ENCODE measurements at places on chromosomes 11 and 22.
A peak's percentile ranks its signal among the peaks of the same experiment; 100 is the strongest.

DNA sequence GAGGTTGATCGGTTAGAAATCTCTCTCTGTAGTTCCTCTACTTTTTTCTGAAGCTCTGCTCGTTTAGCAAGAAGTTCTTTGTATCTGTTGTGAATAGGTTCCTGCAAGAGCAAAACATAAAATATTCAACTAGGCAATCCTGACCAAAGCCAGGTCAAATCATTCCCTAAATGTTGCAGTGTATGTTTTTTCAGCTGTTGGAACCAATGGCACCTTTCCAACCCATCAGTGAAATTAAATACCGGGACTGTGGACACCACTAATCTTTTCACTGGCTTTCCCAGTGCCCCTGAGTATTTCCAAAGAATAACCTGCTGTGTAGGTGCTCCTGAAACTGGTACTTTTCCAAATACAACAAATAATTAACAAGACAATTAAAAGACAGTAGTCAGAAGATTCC, 45.1 kb downstream of the CEP57 start:
- H3K27me3 ChIP-seq, result no peaks in the 10 kb centered on the region
- no peaks in the 10 kb centered on the region for H3K4me1 ChIP-seq
- no peak overlapping the region for H3K27ac ChIP-seq
- DNase-seq, result no peak
- no peaks in the 10 kb centered on the region for H3K36me3 ChIP-seq

GRCh38 chr22:19526076-19526701, 2.0 kb upstream of the CLDN5 start:
- H3K36me3 ChIP-seq, result no peaks in the 10 kb centered on the region
- no peaks in the 10 kb centered on the region for H3K4me1 ChIP-seq
- DNase-seq, result peak; percentile 40
- no peaks in the 10 kb centered on the region for H3K27me3 ChIP-seq

- no peaks in the 10 kb centered on the region for H3K36me3 ChIP-seq
- no peak overlapping the region for H3K27ac ChIP-seq
- H3K4me1 ChIP-seq, result no peaks in the 10 kb centered on the region
These were observed 443.9 kb downstream of the BUD13 start for GRCh38 chr11:116328851-116329250.

GRCh38 chr11:113701491-113701890, 4.6 kb downstream of the TMPRSS5 start:
- no peak for DNase-seq
- H3K36me3 ChIP-seq, result peaks cover 2% of the 10 kb centered on the region
- H3K27me3 ChIP-seq, result no peaks in the 10 kb centered on the region
- no peaks in the 10 kb centered on the region for H3K4me1 ChIP-seq
- H3K27ac ChIP-seq, result no peak overlapping the region

- no peaks in the 10 kb centered on the region for H3K36me3 ChIP-seq
- H3K4me1 ChIP-seq, result no peaks in the 10 kb centered on the region
- no peak overlapping the region for H3K4me3 ChIP-seq
- DNase-seq, result no peak
- H3K27me3 ChIP-seq, result no peaks in the 10 kb centered on the region
- no peak overlapping the region for H3K27ac ChIP-seq
These were observed 2.0 kb upstream of the RELT start for GRCh38 chr11:73374151-73374550.

DNA sequence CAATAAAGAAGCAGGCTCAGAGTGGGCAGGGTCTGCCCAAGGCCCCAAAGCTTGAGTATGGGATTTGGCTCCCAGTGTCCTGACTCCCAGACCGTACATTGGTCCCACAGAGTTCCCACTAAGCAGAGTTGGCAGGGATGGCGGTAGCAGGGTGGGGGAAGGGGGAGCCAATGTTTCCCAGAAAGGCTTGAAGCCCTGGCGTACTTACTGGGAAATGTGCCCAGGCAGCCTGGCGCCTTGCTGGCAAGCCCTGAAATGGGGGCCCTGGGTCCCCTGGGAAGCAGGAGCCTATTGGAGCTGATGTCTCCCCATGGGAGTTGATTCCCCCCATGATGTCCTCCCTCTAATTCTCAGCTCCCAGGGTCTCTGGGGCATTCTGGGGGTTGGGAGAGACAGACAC, 9.3 kb downstream of the ARHGEF17 start:
- peak overlapping the region; percentile 99 for H3K27ac ChIP-seq
- no peaks in the 10 kb centered on the region for H3K36me3 ChIP-seq
- no peak overlapping the region for H3K4me3 ChIP-seq
- peak; percentile 91 for DNase-seq
- no peaks in the 10 kb centered on the region for H3K27me3 ChIP-seq
- H3K4me1 ChIP-seq, result peaks cover 11% of the 10 kb centered on the region

DNA sequence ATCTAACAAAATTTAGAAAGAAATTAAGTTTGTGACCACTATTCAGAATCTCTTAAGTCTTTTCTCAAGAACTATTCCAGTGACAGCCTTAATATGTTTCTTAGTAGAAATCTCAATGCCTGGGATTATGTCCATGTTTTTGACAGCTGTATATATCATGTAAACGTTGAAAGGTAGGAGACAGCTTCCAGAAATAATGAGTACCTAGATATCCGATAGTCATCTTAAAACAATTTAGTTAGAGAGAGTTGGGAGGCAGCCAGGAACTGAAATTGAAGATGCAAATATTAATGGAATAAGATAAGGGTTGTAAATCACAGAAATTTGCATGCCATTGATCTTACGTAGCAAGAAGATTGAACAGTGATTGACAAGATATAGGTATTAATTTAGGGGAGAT, 955.2 kb downstream of the JRKL start:
- no peak for DNase-seq
- H3K4me3 ChIP-seq, result no peak overlapping the region
- H3K27ac ChIP-seq, result no peak overlapping the region
- no peaks in the 10 kb centered on the region for H3K4me1 ChIP-seq
- H3K27me3 ChIP-seq, result no peaks in the 10 kb centered on the region
- H3K36me3 ChIP-seq, result no peaks in the 10 kb centered on the region

DNA sequence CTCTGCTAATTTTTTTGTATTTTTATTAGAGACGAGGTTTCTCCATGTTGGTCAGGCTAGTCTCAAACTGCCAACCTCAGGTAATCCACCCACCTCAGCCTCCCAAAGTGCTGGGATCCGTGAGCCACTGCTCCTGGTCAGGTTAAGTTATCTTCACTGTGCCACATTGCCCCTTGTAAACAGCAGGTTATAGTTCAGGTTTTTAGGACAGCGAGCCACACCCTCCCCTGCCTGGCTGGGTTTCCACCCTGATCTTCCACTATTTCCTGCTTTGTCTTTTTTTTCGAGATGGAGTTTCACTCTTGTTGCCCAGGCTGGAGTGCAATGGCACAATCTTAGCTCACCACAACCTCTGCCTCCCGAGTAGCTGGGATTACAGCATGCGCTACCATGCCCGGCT, 16.1 kb downstream of the ACO2 start:
- no peak overlapping the region for H3K27ac ChIP-seq
- no peaks in the 10 kb centered on the region for H3K27me3 ChIP-seq
- no peak overlapping the region for H3K4me3 ChIP-seq
- H3K4me1 ChIP-seq, result peaks cover 4% of the 10 kb centered on the region
- DNase-seq, result peak; percentile 5

GRCh38 chr11:69442012-69442806, 39.3 kb upstream of the LINC01488 start:
- H3K27me3 ChIP-seq, result no peaks in the 10 kb centered on the region
- no peak overlapping the region for H3K27ac ChIP-seq
- H3K4me1 ChIP-seq, result no peaks in the 10 kb centered on the region
- H3K36me3 ChIP-seq, result no peaks in the 10 kb centered on the region
- peak; percentile 27 for DNase-seq

- no peak overlapping the region for H3K4me3 ChIP-seq
- no peaks in the 10 kb centered on the region for H3K36me3 ChIP-seq
- no peaks in the 10 kb centered on the region for H3K27me3 ChIP-seq
- DNase-seq, result no peak
- no peaks in the 10 kb centered on the region for H3K4me1 ChIP-seq
These were observed 84.5 kb upstream of the CHRM4 start for GRCh38 chr11:46475926-46476545.

DNA sequence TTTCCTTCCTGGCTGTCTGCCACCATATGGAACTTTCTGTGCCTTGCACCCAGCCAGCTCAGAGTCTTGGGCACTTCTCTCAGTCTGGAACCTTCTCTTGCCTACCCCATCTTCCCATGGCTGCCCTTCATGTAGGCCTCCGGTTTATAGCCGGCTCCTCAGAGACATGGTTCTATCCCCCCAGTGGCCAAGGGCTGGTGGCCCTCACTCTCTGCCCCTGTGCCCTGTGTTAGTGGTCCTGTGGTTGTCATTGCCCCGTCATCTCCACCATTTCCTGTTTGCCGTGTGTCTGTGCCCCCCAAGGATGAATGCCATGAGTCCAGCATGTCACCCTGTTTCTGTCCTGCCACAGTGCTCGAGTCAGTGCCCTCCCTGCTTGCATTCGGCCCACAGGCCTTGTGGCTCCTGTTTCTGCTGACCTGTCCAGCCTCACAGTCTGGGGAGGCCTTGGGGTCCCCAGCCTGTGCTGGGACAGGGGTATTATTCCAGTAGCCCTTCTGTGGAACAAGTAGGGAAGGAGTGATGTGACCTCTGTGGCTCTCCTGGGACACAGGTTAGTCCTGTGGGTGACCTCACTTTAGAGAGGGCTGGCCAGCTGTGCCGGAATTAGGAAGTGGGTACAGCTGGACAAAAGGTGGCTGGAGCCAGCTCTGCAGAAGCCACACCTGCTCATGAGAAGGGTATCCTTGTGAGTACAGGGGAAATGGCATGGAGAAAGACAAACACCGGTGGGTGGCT, 30.7 kb downstream of the ST3GAL4 start:
- H3K36me3 ChIP-seq, result no peaks in the 10 kb centered on the region
- no peak overlapping the region for H3K27ac ChIP-seq
- H3K4me3 ChIP-seq, result no peak overlapping the region
- no peaks in the 10 kb centered on the region for H3K4me1 ChIP-seq

DNA sequence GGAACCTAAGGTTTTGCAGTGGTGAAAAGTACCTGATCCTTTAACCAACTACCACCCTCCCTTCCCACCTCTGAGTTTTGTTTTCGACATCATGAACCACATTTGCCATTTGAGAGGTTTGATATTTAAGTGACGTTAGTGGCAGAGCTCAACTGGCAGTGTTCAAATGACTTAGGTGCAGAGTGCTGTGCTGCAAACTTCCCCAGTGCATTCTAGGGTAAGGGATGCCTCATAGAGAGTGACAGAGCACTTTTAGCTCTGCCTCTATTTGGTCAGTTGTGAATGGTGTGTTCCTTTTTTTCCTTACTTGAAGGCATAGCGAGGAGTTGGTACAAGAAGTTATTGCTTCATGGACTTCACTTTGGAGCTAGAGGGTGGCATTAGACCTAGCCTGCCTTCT, 9.4 kb downstream of the BMAL1 start:
- no peak overlapping the region for H3K27ac ChIP-seq
- no peaks in the 10 kb centered on the region for H3K27me3 ChIP-seq
- no peak overlapping the region for H3K4me3 ChIP-seq
- no peaks in the 10 kb centered on the region for H3K36me3 ChIP-seq
- peaks cover 10% of the 10 kb centered on the region for H3K4me1 ChIP-seq

DNA sequence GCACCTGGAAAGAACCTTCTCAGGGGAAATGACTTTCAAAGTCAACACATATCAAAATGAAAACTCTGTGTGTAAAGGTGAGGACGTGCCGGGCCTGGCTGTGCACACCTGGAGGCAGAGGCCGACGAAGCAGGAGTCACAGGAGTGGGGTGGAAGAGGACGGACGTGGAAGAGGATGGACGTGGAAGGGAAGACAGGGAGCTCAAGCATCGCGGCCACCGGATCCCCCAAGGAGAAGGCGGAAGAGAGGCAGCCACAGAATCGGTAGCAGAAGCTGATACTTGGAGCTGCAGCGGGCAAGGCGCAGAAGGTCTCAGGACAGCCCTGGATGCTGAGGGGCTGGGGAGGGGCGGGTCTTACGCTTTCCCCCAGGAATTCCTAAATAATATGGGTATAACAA, 519.8 kb downstream of the BRD1 start:
- no peak for DNase-seq
- H3K27ac ChIP-seq, result no peak overlapping the region
- H3K27me3 ChIP-seq, result no peaks in the 10 kb centered on the region

DNA sequence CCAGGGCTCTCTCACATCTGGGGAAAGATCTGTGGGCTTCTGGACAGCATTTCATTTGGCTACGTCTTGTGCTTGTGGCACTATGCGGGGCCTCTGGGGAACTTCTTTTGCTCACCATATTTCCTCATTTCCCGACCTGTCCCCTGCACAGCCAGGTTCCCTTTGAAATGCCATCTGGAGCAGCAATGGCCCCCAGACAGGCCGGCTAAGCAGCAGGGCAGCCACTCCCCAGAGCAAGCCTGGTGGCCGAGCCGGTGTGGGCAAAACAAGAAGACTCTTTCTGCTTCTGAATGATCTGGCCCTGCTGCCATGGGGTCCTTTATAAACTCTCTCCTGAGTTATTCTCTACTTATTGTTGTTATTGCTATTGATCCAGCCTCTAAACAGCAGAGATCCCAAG, 190.7 kb upstream of the NECTIN1 start:
- no peak for DNase-seq
- H3K4me3 ChIP-seq, result no peak overlapping the region
- no peaks in the 10 kb centered on the region for H3K4me1 ChIP-seq
- no peak overlapping the region for H3K27ac ChIP-seq

- peaks cover 2% of the 10 kb centered on the region for H3K4me1 ChIP-seq
- H3K4me3 ChIP-seq, result peak overlapping the region; percentile 58
- no peak overlapping the region for H3K27ac ChIP-seq
- H3K36me3 ChIP-seq, result no peaks in the 10 kb centered on the region
- DNase-seq, result peak; percentile 89
These were observed 1.5 kb upstream of the LARGE1 start for GRCh38 chr22:33921525-33922348.

DNA sequence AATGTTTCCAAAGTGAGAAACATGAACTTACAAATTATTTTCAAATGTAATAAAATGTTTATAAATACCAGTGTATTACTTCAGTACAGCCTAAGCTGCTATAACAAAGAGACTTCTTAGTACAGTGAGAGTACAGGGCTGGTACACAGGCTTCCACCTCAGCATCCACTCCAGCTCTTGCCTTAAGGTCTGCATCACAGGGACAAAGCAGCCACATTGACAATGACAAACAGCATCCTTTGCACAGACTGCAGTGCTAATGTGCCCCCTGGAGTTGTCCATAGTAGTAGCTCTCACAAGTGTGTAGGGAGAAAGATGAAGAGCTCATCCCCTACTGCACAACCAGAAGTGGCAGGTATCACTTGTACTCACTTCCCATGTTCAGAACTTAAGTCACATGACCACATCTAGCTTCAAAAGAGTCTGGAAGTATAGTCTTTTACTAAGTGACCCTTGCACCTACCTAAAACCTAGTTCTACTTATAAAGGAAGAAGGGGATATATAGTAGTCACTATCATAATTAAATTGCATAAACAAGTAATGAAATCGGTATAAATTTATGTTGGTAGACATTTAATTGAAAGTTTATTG, 10.7 kb upstream of the LIPT2 start:
- DNase-seq, result no peak
- H3K27me3 ChIP-seq, result no peaks in the 10 kb centered on the region
- no peaks in the 10 kb centered on the region for H3K4me1 ChIP-seq

GRCh38 chr11:123594188-123594901, 60.1 kb downstream of the SCN3B start:
- DNase-seq, result no peak
- no peak overlapping the region for H3K27ac ChIP-seq
- H3K27me3 ChIP-seq, result no peaks in the 10 kb centered on the region
- H3K36me3 ChIP-seq, result no peaks in the 10 kb centered on the region
- no peaks in the 10 kb centered on the region for H3K4me1 ChIP-seq

Data from aorta (tissue), 5 donors.